ENCODE measurements at places on chromosomes 2 and 18.

DNA sequence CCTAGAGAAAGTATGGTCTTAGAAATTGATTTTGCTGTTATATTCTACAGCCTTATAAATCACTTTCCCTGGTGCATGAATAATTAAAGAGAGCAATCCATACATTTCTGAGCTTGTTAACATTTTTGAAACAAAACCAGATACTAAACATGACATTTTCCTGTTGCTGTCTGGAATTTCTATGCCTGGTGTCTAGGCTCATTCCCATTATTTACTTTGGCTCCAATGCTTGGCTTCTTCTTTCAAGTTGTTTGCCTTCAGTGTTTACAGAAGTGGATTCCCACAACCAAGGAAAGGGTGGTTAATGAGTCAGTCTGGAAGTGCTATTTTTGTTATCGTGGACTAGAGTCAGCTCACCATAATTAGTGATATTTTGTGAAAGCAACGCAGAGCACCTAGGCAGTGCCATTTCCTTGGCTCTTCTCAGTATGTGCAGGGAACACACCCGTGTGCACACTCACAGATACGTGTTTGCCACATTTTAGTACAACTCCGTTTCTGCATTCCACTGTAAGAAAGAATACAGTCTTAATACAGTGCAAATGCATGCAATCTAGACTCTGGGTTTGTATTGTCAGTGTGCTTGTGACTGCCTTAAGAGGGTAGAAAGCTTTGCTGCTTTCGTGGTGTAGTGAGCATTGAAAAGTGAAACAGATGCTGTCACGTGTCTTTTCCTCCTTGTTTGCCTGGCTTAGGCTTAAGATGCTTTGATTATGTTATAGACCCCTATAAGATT is 185.0 kb upstream of the RASGRP3 start:
- no peak for DNase-seq

DNA sequence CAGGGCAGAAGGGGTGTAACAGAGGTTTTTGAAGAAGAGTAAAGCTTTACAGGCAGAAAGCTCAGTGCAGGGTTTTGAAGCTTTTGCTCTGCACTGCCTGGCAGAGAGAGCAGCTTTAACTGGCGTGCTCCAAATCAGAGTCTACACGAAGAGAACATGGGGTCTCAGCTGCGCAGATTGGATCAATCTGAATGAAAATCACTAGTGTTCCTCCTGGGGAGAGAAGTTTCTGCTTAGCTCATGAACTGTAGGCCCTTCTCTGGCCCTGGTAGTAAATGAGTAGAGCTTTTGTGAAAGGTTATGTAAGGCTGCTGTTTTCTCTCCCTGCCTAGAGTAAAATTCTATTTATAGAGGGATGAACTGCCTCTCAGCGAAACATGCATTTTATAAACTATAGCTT is 13.6 kb downstream of the DCC start:
- no peak for DNase-seq

DNA sequence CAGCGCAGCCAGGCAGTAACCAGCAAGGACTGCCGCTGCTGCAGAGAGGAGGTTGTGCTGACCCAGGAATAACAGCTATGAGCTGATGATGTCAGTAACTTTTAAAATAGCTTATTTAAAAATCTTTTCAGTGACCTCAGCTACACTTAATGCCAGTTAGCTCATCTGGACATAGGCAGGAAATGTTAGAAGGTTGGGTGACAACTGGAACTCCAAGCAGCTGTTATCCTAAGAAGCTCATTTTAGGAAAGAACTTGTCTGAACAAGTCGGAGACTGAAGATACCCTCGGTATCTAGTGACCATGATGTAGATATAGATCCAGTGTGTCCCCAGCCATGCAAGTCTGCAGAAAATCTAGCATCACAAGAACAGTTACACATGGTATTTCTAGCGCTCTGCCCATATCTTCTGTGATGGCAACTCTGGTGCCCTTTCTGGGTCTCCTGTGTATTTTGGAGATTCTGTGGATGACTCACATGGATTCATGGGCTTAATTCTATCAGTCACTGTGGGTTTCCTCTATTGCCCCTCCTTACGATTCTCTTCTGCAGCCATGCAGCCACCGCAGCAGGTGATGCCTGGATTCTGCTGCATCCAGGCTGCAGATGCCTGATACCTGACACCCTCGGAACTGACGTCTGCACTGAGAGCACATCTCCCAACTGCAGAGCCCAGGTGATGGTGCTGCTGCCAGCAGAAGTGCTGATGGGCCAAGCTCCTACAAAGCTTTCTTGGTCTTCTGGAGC is 19.8 kb upstream of the PLEK start:
- DNase-seq, result no peak

DNA sequence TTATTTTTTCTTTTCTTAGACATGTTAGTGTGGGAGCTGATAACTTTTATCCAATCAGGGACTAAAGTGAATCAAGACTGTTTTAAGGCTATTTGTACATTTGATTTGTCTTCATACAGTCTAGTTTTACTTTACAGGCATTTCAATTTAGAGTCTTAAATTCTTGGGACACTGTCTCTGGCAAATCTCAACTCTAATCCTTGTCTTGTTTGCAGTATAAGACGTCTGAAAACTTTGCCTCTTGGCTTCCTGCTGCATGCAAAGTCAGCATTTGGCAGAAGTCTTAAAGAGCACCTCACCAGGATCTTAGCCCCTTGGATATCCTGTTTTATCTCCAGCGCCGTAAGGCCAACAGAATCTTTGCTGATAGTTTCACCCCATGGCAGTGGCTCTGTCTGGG is 30.3 kb downstream of the SPOPL start:
- DNase-seq, result no peak

GRCh38 chr2:54558188-54559005 is 102.3 kb downstream of the SPTBN1 start:
- DNase-seq, result peak; percentile 67
